SJSA1 (cell line): ENCODE measurements at places on chromosomes 13 and 19. TPM values are rescaled to one million over a fixed set of nuclear protein-coding genes. Genes with fewer than 3 reads are reported as not detected.

DNA sequence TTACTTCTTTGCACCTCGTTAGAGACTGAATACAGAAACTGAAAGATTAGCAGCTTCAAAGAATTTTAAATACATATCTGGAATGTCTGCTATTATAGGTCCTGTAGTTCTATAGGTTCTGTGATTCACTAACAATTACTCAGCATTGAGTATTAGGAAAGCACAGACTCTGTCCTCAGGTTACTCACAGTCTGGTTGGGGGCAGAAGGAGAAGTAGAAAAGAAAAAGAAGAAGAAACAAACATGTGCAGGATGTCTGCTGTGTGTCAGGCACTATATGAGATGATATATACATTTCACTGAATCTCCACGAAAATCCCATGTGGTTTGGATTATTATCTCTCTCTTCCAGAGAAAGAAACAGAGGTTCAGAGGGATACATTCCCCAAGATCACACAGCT, 40.1 kb downstream of the SERTM1 start:
- DNase-seq, result no peak

DNA sequence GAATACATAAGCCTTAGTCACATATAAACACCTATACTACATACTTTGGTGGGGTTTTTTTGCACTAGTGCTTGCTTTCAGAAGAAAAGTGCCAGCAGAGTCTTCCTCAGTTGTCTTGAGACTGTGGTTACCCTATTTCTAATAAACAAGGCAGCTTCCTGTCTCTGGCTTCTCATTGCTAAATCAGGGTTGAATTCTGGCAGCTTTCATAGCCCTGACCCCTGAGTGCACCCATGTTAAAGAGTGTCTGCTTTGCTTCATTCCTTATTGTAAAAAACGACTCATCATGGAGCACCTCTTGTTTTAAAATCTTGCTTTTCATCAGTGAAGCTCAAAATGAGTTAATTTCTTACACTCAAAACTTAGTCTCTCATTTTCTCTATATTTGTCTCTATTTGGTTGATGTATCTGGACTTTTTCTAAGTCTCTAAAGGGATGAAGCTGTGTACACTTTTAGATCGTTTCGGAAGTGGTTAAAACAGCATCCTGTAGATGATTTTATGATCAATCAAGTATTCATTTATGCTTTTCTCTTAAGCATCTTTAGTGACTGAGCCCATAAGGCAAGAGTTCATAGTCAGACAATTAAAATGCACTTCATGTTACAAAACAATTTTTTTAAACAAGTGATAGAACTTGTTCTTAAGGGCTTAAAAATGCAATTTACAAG, 72.1 kb downstream of the KLF12 start:
- DNase-seq, result no peak

Gene CGB5
- not detected in 2 replicates for total RNA-seq

Gene PRR22
- total RNA-seq, result 0.76 and 2.0 TPM in 2 replicates

- DNase-seq, result no peak
Measured at GRCh38 chr13:54373211-54373610, 1344.6 kb downstream of the OLFM4 start.

Gene SIGLEC10
- total RNA-seq, result not detected in 2 replicates

DNA sequence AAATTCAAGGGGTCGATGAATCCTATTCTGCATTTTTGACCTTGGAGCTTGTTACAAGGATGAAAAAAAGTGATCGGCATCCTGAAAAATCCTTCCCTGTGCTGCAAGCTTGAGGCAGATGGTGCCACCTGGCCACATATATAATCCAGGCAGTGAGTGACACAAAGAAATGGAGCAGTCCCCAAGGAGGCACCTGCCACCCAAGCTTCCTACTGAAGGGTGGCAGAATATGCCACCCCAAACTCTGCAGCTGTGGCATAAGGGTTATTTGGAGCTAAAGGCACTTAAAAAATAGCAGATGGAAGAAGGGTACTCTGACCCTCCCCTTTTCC, 15.4 kb downstream of the TMEM272 start:
- no peak for DNase-seq

Gene RNF225
- total RNA-seq, result 0.53 TPM in 1 of 2 replicates, not detected in the other

DNA sequence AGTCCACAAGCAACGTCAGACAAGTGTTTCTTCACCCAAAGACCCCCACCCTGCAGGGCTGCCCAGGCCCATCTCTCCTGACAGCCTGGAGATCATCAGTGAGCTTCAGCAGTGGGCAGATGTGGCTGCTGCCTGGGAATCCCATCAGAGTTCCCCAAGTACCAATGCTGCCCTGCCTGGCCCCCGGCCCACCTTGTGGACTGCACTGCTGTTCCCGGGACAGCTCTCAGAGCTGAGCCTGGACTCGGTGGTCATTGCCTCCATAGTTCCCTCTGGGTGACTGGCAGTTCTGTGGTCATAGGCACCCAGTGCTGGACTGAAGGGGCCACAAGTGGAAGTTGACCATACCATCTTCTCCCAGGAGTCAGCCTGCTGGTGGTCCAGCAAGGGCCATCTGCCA, 24.5 kb upstream of the ZNF492 start:
- no peak for DNase-seq

DNA sequence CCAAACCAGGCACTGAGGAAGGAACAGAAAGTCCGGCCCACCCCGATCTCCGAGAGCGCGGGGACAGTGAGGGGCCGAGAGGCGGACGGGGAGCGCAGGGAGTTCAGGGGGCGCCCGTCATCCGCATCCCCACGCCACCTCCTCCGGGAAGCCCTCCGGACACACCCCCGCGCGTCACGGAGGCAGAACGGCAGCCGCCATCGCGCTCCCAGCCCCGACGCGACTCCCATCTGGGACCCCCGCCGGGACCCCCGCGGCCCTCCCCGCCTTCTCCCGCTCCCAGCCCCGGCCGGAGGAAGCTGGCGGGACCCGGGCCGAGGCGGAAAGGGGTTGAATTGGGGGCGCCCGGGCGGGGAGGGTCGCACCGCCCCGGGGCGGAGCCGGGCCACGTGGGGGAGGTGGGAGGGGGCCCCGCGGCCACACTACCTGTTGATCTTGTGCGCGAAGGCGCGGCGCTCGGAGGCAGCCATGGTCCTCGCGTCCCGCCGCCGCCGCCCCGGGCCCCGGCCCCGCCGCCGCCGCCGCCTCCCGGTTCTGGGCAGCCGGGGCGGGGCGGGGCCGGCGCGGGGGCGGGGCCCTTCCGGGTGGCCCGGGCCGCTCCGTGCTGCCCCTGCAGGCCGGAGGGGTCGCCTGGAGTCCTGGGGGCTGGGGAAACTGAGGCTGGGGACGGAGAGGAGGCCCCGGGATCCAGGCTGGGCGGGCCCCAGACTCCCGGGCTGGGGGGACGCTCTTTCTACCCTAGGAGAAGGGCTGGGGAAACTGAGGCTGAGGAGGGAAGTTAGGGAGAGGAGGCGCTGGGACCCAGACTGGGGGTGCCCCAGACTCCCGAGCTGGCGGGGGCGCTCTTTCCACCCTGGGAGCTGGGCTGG, at the start of gene DOCK6:
Gene DOCK6 (minus strand): TSS at position 554 of the 869 bp plus-strand sequence. CDS start 84 bp downstream, at position 470.
- no peak for DNase-seq

DNA sequence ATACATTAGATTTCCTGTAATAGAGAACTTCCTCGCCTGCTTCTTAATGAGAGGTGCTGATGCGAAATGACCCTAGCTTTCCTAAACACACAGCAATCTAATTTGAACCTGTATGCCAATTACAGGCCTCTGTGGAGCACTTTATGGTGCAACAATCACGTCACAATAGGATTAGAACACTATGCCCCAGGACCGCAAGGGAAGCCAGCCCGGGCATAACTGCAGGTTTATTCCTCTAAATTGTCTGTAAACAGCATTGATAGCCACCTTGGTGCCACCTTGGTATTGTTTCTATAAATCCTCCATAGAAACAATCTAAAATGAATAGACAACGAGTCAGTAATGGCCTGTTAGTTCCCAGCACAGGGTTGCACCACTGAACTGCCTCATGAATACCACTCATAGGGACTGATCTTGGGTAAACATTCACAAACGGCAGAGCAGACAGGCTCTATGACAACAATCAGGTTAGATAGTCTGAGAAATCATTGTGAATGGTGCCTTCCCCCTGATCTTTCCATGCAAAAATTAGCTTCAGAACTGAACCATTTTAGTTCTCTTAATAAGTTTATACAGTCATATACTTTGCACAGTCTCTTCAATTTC, 182.5 kb upstream of the OBI1 start:
- DNase-seq, result no peak

Gene DPF1
- total RNA-seq, result 10.5 and 10.6 TPM in 2 replicates

Gene ARHGAP33
- 3.7 and 4.6 TPM in 2 replicates for total RNA-seq

- DNase-seq, result peak; percentile 93
Measured at GRCh38 chr13:80217614-80218456, 123.1 kb downstream of the SPRY2 start.

Gene LGI4
- total RNA-seq, result not detected in 2 replicates

DNA sequence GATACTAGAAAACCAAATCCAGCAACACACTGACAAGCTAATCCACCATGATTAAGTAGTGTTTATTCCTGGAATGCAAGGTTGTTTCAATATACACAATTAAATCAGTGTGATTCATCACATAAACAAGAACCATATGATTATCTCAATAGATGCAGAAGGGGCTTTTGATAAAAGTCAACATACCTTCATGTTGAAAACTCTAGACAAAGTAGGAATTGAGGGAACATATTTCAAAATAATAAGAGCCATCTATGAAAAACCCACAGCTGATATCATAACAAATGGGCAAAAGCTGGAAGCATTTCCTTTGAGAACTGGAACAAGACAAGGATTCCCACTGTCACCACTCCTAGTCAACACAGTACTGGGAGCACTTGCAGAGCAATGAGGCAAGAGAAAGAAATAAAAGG, 213.6 kb upstream of the CSNK1A1L start:
- peak; percentile 20 for DNase-seq

GRCh38 chr19:41845051-41845590, 279 bp downstream of the DMRTC2 start:
- no peak for DNase-seq

Gene PKN1
- total RNA-seq, result 75.2 and 79.7 TPM in 2 replicates
